ENCODE measurements at places on chromosomes 4 and X. TPM values are rescaled to one million over a fixed set of nuclear protein-coding genes. Genes with fewer than 3 reads are reported as not detected.
A peak's percentile ranks its signal among the peaks of the same experiment; 100 is the strongest.

The GPRASP1 gene
- 0.95 TPM for total RNA-seq

- DNase-seq: no peak
These were observed 43.4 kb downstream of the SHROOM2 start for GRCh38 chrX:9829308-9830267.

The COL4A6 gene
- 0.14 TPM for total RNA-seq

- no peak for DNase-seq
These were observed 2184.4 kb upstream of the AGA start for GRCh38 chr4:179626687-179627086.

- no peak for DNase-seq
These were observed 42.6 kb downstream of the SULT1B1 start for GRCh38 chr4:69717778-69718177.

The CLTRN gene
- total RNA-seq: 0.17 TPM

The CT45A2 gene
- not detected for total RNA-seq

DNA sequence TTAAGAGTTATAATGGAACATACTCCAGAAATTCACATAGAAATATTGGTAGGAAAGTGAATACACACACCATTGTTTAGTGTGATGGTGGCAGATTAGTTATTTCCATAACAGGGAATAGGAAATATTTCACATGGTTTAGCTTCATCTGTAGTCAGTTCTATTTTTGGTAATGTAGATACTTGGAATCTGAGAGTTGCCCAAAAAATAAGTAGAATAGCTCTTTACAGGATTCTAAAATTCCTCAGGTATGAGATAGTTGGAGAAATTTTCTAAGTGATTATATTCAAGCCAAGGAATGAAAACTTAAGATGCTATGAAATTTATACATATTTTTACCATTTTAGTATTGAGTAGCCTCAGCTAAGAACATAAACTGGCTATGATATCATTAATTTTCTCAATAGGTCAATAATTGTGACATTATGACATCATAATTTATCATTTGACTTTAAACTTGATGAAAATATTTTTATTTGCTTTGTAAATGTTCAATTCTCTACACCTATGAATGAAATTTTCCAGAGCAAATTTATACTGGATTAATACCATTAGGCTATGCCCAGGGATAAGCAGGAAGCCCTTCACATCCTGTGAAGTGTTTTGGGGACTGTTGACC, 35.8 kb downstream of the CPEB2 start:
- no peak for DNase-seq

DNA sequence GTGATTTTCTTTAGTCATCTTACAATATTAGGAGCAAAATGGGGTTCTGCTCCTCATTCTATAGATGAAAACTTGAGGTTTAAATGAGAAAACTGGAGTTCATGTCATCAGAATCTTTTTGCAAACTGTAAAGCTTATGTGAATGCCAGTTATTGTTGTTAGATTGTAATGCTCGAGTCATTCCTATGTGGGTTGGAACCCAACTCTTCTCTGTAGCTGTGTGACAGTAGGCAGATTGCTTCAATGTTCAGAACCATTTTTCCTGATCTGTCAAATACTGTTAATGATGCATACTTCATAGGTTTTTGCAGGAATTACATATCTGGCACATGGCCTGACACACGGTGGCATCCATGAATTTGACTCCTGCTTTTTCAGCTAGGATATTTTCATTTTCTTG, 178.9 kb downstream of the RAPGEF2 start:
- DNase-seq: peak; percentile 11

DNA sequence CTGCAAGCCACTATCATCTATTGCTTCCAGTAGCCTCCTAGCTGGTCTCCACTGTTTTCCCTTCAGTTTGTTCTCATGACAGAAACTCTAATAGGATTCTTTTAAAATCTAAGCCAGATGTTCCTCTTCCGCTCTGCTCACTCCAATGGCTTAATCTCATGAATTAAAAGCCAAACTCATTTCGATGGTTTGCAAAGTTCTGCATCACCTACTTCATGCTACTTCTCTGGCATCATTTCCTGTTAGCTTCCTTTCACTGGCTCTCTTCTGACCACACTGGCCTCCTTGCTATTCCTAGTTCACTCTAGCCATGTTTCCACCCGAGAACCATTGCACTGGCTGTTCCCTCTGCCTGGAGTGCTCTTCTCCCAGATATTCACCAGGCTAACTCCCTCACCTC, 102.0 kb upstream of the LSM6 start:
- DNase-seq: no peak

- no peak for DNase-seq
These were observed 9.7 kb upstream of the COMMD8 start for GRCh38 chr4:47473141-47473750.

The TCEAL6 gene
- total RNA-seq: not detected

DNA sequence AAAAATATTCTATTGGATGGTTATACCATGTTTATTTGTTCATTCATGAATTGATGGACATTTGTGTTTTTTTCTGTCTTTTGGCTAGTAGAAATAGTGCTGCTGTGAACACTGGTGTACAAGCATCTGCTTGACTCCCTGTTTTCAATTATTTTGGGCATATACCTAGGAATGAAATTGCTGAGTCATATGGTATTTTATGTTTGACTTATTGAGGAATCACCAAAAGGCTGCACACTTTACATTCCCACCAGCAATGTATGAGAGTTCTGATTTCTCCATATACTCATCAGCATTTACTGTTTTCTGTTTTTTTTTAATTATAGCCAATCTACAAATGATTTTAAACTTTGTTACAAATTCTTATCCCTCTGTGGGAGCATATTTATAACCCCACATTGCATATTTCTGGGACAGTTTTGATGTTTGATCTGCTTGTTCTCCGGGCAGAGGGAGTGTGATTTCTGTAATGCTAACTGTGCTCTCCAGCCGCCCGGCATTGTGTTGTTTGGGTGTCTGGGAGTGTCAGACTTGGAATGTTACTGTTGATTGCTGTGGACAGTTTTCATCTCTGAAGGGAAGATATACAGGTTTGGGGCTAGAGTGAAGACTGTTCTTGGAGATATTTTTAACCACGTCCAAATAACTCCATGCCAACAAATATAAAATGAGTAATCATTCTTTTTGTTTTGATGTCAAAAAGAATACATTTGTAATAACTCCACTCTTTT, 60.5 kb upstream of the PGRMC2 start:
- DNase-seq: no peak

The GNRHR gene
- not detected for total RNA-seq

The TMEM156 gene
- 0.17 TPM for total RNA-seq

DNA sequence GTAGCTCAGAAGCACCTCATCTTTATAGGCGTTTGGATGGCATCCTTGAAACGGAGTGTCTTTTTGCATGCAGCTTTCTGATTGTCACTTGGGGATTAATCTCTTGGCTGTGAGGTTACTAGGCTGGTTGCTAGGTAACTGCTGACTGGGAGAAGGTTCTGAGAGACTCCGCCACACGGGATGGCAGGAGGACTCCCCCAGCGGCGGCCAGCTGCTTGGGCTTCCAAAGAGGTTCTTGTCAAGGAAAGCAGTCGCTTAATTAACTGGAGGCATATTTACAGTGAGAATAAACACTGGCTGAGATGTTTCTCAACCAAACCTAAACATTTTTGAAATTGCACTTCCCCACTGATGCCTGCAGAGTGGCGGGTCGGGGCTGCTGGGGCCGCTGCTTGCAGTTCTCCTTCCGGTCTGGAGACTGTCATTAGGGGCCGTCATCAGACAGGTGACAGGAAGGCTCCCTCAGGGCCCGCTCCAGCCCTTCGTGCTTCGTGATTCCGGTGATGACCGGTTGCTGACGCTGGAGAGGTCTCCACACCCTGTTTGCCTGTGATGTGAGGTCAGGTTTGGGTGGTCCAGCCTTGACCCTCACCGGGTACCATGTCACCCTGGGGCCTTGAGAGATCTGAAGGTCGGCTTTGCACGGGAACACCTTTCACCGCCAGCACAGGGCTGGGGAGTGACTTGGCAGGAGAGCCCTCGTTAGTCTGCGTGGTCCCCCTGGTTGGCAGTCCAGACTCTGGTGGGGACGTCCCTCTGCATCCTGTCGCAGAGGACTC, 9.1 kb downstream of the NSG1 start:
- DNase-seq: peak; percentile 29

DNA sequence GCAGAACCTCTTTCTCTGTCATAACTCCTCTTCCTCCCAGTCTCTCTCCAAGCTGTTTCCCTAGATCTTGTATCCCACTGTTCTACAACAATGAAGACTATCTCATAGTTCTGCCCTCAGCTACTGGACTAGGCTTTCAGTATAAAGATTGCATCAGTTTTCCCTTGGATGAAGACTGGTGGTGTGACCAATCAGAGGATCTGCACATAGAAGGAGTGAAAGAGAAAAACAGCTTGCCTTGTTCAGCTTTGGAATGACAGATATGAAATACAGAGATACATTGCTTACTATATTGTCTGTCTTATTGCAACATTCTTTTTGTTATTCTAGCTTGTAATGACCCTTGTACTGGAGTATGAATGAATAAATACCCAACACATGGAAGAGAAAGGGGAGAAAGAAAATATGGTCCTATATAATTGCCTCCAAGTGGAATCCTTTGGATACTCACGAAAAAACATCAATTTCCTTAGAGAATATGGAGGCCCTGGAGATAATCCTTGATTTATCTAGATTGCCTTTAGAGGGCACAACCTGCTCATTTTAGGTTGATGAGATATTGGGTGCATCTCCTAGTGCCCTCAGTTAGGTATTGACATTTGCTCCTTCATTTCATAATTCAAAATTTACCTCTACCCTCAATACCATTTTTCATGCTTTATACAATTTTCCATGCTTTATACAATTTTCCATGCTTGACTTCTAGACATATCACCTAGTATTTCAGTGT, 395.8 kb downstream of the NAF1 start:
- DNase-seq: no peak

GRCh38 chr4:174874898-174875297, 43.3 kb upstream of the ADAM29 start:
- DNase-seq: no peak

DNA sequence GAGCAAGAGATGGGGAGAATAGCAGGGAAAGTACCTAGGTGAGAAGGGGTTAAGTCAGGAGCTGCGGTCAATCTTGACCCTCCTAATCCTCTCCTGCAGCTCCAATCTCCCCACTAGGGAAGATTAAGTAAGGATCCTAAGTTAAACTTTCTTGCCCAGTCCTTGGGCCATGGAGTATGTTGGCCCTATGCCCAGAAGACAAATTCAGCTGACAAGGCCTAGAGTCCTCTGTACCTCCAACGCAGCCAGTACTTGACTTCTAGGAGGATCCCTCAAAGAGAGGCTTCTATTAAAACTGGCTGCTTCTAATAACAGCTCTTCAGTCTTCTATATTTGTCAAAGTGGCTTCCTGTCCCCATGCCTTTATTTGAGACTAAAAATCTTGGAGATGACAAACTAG, 1.4 kb downstream of the CLDN2 start:
- no peak for DNase-seq

Data from HFFc6 (cell line).